ENCODE measurements at places on chromosomes 16 and 17. TPM values are rescaled to one million over a fixed set of nuclear protein-coding genes. Genes with fewer than 3 reads are reported as not detected.

Gene EIF3CL
- 23.8 TPM for total RNA-seq

GRCh38 chr16:22623351-22623781 is 112.7 kb downstream of the NPIPB5 start:
- no peaks in the 10 kb centered on the region for H3K4me1 ChIP-seq
- H3K27ac ChIP-seq: no peak overlapping the region
- H3K36me3 ChIP-seq: no peaks in the 10 kb centered on the region

Gene MT4
- total RNA-seq: not detected

DNA sequence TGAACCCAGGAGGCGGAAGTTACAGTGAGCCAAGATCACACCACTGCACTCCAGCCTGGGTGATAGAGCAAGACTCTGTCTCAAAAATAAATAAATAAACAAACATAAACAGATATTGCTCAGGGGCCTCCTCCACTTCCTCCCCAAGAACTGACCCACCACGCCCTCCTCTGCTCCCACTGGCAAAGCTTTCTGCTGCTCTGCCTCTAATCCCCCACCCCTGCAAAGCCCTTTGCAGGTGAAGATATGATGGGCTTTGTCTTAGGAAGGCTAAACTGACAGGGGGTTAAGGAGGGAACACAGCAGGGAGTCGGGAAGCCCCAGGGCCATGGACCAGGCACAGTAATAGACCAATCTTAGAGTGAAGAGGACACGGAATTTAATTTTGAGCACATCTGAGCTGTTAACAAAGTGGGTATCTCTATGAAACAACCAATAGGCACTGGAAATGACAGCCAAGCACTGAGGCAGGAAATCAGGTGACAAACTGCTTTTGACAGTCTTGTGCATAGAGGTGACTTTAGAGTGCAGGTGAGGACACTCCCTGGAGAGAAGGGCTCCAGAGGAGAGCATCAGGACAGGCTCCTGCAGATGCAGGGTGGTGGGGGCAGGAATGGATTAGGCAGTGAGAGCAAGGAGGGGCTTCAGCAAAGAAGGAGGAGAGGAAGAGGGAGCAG is 6.4 kb upstream of the CD300LD start:
- peaks cover 16% of the 10 kb centered on the region for H3K4me1 ChIP-seq
- H3K36me3 ChIP-seq: peaks cover 5% of the 10 kb centered on the region
- no peak overlapping the region for H3K27ac ChIP-seq

DNA sequence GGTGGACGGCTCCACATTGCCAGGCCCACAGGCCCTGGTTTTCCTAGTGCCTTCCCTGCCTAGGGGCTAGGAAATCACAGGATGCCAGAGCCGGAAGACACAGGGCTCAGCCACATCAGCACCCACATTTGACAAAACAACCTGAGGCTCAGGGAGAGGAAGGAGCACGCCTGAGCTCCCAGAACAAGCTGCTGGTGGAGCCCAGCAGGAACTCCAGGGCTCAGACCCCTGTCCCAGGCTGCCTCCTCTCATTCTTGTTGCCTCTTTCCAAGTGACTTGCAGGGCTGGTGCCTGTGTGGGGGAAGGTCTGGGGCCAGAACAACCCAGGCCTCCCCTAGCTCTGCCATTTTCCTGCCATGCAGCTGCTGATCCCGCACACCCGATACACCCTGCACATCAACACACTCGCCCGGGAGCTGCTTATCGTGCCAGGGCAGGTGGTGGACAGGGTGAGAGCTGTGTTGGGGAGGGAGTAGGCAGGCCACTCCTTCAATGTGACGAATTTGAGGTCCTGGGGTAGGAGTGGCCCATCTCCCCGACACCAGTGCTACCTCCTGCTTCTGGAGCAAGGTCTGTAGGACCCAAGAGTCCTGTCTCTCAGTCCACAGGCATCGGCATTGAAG is 7.6 kb downstream of the ALOX15B start:
- H3K36me3 ChIP-seq: peaks cover 4% of the 10 kb centered on the region
- H3K4me1 ChIP-seq: peaks cover 4% of the 10 kb centered on the region
- DNase-seq: no peak
- H3K27ac ChIP-seq: no peak overlapping the region
- H3K27me3 ChIP-seq: peaks cover 31% of the 10 kb centered on the region

Gene PMFBP1
- 1.6 TPM for total RNA-seq

GRCh38 chr17:6428207-6428965 is 6.5 kb downstream of the AIPL1 start:
- peaks cover 15% of the 10 kb centered on the region for H3K27me3 ChIP-seq
- no peak for DNase-seq
- H3K27ac ChIP-seq: no peak overlapping the region
- H3K4me3 ChIP-seq: no peak overlapping the region
- H3K36me3 ChIP-seq: no peaks in the 10 kb centered on the region

DNA sequence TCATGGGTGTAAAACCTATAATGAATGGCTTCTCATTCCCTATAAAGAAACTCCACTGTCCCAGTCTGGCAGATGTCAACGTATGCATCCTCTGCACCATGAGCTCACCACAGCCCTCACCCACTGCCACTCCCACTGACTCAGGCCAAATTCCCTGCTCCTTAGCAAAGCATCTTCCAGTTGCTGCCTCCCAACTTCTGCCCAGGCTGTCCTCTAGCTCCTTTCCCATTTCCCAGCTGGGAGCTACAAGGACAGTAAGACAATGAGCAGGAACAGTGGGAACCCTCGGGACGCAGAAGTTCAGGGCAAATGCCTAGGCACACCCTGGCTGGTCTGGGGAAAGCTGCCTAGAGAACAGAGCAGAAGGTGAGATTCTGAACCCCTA is 9.1 kb upstream of the THAP11 start:
- no peak for DNase-seq
- H3K4me1 ChIP-seq: peaks cover 7% of the 10 kb centered on the region
- peak overlapping the region; percentile 95 for H3K4me3 ChIP-seq
- no peaks in the 10 kb centered on the region for H3K27me3 ChIP-seq
- peak overlapping the region; percentile 79 for H3K27ac ChIP-seq

Gene CKLF
- 42.5 TPM for total RNA-seq

Gene GCGR
- not detected for total RNA-seq

- peaks cover 8% of the 10 kb centered on the region for H3K27me3 ChIP-seq
- no peak for DNase-seq
- no peak overlapping the region for H3K27ac ChIP-seq
- no peaks in the 10 kb centered on the region for H3K36me3 ChIP-seq
- no peak overlapping the region for H3K4me3 ChIP-seq
- no peaks in the 10 kb centered on the region for H3K4me1 ChIP-seq
Measured at GRCh38 chr16:23320693-23321092, 18.6 kb downstream of the SCNN1B start.

Gene DPEP2
- total RNA-seq: 51.2 TPM

DNA sequence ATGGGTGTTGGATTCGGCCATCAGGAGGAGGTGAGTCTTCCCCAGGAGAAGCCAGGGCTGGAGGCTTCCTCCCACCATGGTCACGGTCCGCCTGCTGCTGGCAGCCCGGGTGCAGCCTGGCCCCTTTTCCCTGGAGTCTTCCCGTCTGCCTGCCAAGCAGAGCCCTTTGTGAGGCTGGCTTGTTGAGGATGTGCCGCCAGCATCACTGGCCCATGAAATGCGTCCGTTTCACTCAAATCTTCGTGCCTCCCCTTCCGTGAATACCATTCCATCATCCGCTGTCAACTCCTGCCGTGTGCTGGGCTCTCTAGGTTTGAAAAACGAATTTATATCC is 9.6 kb downstream of the VPS4A start:
- DNase-seq: no peak
- H3K36me3 ChIP-seq: peaks cover 3% of the 10 kb centered on the region
- H3K4me3 ChIP-seq: no peak overlapping the region
- H3K27me3 ChIP-seq: no peaks in the 10 kb centered on the region
